ENCODE measurements at places on chromosomes 1 and 21.

GRCh38 chr1:180939711-180940103, 27.0 kb downstream of the KIAA1614 start:
- no peak for DNase-seq

- no peak for DNase-seq
Measured at GRCh38 chr1:100799954-100800612, 80.5 kb downstream of the VCAM1 start.

- no peak for DNase-seq
Measured at GRCh38 chr1:23774174-23774880, 3.9 kb upstream of the PITHD1 start.

DNA sequence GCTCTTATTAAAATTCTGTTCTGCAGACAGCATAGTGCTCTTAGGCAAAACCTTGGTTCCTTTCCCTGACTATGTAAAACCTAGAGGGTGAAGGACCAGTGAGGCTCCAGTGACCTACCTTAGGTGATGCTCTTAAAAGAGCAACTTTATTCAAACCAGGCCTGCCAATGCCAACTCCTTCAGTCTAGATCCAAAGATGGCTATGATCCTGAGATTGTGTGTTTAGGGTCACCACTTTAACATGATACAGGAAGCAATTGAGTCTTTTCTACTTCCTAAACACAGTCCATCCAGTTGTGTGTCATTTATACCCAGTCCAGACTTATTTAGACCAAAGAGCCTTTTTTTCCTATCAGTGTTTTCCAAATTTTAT, 10.8 kb downstream of the MCL1 start:
- no peak for DNase-seq

DNA sequence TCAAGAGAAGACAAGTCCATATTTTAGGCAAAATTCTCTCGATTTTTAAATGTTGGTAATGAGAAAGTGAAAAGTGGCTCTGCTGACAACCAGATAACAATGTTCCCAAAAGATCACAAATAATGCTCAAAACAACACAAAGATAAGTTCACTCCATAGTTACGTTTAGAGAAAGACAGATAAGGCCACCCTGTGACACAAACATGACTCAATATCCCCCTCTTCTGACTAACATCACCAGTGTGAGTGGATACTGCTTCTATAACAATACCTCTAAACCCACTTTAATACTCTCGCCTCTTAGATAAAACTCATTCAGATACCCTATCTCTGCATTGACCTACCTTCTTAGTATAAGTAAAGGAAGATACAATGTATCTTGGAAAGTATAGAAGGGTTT, 51.2 kb upstream of the RGS7 start:
- DNase-seq = no peak

DNA sequence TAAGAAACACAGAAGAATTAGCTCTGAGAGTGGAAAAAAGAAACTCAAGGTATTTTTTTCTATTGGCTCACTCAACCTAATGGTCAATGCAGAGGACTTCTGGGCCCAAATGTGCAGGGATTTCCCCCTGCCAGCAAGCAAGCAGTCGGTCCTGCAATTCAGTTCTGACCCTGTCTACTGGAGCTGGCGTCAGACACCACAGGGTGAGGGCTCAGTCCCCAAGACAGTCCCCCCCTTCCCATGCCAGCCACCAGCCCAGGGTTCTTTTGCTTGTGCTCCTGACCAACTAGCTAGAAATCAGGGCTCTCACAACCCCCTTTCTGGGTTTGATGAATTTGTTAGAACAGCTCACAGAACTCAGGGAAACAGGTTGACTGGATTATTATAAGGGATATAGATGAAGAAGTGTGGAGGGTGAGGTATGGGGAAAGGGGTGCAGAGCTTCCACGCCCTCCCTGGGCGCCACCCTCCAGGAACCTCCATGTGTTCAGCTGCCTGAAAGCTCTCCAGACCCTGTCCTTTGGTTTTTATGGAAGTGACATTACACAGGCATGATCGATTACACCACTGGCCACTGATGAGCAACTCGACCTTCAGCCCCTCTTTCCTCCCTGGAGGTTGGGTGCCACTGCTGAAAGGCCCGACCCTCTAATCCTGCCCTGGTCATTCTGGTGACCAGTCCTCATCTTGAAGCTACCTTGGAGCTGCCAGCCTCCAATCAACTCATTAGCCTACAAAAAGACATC, 22.5 kb upstream of the PWP2 start:
- no peak for DNase-seq

DNA sequence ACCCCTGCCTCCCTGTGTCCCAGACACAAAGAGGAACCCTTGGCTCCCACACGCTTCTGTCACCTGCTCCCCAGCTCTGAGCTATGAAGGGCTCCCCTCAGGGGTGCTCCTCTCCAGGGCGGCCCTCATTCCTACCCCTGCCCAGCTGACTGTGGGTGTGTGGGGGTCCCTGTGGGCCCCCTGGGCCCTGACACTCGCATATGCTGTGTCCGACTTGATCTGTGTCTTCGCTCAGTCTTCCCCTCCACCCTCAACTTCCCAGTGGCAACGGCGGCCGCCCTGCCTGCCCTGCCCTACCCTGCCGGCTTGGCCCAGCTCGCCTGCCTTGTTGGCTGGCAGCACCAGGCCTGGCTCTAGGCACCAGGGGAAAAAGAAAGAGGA, 1.2 kb downstream of the KCNQ4 start:
- no peak for DNase-seq

DNA sequence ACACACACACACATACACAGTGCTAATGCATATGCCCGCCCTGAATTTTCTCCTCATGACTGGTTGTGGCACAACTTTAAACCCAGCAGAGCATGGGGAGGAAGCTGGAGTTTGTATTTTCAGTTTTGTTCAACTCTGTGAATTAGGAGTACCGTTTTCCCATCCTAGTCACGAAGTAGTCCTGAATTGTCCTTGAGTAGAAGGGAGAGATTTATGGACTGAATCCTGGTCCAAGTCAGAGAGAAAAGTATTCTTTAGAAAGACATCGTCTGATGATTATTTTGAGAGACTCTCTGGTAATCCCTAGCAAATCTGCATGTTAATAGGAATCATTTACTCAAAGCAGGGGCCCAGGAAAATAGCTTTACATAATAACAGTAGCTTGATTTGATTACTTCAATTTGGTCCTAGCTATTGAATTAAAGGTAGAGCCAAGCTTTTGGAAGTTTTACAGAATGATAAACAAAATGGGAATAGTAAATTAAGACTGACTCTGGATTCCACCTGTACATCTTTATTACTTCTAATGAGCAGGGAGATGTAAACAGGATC, 60.5 kb upstream of the OLIG2 start:
- no peak for DNase-seq

DNA sequence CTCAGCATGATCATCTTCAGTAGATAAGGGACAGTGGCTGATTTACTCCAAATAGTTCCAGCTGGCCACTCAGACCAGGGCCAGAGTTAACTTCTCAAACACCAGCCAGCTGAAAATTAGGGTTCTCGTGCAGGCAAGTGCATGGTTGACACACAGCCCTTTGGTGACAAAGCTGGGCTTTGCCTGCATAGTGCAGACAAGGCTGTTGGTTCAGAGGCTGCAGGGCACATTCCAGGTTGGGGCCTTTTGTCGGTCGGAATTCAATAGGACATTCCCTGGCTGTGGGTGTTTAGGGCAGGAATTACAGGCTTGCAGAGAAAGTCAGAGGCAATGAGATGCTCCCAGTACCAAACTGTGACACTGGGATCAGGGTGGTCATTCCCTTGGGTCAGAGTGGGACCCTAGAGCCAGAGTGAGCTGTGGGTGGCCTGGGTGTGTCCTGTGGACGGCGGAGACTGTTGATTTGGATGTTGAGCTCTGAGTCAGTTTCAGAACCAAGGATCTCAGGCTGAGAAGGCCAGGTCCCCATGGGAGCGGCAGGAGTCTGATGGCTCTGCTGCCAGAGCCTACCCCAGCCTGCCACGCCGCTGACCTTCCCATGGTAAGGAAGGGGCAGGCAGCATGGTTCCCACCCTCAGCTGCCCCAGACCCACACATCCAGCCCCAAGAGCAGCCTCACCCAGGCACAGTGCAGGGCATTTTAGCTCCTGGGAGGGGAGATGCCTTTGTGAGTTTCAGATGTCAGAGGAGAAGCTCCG, 56.2 kb downstream of the STUM start:
- no peak for DNase-seq

DNA sequence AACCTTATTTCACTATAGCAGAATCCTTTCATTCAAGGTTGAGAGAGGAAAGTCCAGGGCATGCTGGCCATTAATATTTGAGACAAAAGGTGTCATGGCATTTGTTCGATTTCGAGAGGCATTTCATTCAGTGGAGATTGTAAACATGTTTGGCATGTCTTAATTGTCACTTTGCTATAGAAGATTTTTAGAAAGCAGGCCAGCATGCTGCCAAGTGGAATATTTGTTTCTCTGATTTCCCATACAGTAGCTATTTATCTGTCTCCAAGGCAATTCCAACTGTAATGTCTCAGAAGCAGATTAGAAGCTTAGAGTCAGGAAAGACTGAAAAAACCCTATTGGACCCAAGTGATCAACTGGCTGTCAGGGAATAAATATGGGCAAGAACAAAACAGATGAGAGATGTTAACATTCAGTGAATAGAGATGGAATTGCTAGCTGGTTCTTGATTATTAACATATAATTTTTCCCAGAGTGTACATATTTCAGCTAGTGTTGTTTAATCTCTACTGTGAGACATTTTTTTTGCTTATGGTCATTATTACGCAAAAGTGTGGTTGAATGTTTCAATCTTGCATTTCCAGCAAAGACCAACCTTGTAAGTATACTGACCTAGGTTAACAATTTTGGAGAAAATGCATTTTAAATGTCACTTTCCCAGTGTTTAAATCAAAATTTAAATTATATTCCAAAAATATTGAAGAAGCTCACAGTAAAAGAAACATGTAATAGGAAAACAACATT, 174.6 kb downstream of the KCNK2 start:
- DNase-seq = no peak

DNA sequence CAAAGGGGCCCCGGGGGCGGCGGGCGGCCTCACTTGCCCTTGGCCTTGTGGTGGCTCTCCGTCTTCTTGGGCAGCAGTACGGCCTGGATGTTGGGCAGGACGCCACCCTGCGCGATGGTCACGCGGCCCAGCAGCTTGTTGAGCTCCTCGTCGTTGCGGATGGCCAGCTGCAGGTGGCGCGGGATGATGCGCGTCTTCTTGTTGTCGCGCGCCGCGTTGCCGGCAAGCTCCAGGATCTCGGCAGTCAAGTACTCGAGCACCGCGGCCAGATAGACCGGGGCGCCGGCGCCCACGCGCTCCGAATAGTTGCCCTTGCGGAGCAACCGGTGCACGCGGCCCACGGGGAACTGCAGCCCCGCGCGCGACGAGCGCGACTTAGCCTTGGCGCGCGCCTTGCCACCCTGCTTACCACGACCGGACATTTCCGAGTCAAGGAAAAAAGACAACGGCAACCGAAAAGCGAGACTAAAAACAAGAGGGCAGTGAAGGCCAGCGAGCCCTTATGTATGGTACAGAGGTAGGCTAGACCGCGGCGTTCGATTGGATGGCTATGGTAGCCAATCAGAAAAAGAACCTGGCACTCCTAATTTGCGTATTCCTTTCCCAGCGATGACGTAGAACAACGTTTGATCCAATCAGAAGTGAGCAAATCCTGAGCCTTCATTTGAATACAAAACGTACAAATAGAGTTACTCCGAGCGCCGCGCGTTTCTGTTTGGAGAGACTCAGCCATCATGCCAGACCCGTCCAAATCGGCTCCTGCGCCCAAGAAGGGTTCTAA, 29.6 kb upstream of the RNF187 start:
- peak; percentile 65 for DNase-seq

GRCh38 chr21:33816174-33816573, 99.4 kb downstream of the ATP5PO start:
- DNase-seq = no peak

GRCh38 chr1:218049641-218050040, 235.5 kb upstream of the RRP15 start:
- no peak for DNase-seq

DNA sequence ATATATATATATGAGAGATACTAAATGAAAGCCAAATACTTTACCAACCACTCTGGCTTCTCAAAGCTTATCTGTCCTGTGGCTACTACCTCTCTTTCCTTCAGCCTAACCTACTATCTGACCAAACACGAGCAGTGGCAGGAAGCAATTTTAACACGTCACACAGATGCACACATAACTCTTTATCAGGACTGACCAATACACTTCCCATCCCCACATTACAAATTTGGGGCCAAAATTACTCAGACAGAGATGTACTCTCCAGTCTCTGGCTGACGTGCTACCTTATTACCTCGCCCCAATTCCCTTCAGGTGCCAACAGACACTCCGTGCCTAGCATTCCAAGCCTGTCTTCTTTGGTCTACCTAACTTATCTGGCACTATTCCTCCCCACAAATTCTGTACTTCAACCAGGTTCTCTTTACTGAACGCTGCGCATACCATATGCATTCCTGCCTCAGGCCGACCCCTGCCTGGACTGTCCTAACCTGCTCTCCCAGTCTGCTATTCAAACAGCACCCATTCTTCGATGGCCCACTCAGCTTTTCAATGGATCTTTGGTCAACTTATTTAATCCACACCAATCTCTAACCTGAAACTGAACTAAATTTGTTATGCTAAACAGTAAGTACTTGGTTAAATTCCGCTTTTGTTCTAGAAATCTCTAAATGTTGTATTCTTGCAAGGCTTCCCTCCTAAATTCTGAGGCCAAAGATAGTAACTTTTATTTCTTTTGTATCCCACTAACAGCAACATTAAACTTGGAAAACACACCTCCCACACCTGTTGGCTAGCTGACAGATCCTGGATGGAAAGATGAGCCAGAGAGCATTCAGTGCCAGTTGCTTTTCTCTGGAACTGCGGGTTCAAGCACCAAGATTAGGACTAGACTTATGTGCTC, 27.9 kb downstream of the RERE start:
- no peak for DNase-seq

DNA sequence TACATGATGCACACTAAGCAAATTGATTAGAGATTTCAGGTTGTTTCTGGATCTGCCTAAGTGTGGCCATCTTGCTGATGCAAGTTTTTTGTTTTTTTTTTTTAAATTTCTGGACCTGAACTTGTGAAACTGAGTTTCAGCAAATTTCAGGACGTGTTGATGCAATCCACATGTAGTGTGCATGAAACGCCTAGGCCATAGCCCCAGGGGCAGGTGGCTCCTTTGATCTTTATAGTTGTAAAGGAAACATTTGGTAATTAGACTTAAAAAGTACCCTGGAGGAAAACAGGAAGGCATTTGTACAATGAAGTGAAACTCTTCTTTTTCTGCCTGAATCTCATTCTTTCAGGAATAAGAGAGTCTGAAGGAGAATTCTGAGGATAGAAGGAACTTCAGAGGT, 162.2 kb upstream of the LHX8 start:
- DNase-seq = no peak

GRCh38 chr1:191905781-191906180, 252.5 kb upstream of the RGS18 start:
- DNase-seq = no peak

GRCh38 chr1:192133350-192133926, 24.8 kb upstream of the RGS18 start:
- DNase-seq = no peak

- DNase-seq = no peak
Measured at GRCh38 chr1:115218699-115219098, 119.3 kb downstream of the NGF start.

Measured in stimulated activated CD4-positive, alpha-beta T cell treated with anti-CD3 and anti-CD28 coated beads, TNF-alpha, amount 100 ng/mL, for 1 hour (primary cell).